ENCODE measurements at places on chromosomes 5 and 9.

- DNase-seq, result no peak
Measured at GRCh38 chr9:20835377-20836286, 151.6 kb downstream of the FOCAD start.

DNA sequence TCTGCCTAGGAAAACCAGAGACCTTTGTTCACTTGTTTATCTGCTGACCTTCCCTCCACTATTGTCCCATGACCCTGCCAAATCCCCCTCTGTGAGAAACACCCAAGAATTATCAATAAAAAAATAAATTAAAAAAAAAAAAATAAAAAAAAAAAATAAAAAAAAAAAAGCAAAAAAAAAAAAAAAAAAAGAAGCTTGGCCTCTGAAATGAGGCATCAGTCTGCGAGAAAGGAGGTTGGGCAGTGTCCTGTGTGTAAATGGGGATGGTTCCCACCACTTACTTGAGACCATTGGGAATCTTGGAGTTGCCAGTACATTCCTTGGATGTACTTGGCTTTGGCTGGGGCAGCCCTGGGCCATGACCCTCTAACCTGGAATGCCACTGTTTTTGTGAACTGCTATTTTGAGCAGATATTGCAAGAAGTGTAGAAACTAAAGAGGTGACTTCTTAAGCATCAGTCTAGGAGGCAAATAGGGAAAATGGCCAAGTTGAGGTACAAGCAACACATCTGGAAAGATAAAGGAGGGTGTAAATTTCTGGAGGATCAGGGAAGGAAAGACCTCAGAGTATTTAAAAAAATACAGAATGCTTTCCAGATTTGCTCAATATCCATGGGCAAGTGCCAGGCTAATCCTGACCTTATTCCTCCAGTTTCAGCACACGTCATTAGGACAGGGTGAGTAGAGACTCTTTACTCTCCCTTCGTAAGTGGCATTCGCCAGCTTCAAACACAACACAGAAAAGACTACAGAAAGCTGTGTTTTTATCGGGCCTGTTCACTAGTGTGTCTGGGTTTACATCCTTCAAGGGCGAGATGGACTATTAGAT is 58.1 kb downstream of the HSPA4 start:
- DNase-seq, result no peak

DNA sequence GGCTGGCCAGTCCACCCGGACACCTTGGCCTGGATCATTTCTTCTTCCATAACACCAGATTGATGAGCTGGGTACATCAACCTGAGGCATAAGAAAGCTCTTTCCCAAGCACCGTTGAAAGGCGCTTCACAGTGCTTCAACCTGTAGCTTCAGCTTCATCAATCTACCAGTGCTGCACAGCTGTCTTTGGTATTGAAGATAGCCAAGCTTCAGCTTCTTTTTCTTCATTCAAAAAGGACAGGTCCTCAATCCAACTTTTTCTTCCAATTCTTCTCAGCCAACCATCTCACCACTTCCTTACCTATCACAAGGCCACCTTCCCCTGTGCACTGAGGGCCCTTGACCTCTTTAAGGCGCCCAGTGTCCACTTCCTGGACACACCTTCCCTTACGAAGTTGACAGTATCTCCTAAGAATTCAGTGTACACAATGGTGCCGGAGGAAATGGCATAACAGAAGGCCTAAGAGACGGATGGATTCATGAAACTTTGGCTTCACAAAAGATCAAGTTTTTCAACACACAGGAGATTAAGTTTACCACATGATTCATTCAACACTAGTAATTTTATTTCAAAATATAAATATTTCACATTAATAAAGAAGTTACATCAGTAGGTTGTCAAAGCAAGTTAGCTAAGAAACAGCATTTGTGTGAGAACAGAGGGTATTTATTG is 1.4 kb upstream of the CTNNAL1 start:
- DNase-seq, result no peak

DNA sequence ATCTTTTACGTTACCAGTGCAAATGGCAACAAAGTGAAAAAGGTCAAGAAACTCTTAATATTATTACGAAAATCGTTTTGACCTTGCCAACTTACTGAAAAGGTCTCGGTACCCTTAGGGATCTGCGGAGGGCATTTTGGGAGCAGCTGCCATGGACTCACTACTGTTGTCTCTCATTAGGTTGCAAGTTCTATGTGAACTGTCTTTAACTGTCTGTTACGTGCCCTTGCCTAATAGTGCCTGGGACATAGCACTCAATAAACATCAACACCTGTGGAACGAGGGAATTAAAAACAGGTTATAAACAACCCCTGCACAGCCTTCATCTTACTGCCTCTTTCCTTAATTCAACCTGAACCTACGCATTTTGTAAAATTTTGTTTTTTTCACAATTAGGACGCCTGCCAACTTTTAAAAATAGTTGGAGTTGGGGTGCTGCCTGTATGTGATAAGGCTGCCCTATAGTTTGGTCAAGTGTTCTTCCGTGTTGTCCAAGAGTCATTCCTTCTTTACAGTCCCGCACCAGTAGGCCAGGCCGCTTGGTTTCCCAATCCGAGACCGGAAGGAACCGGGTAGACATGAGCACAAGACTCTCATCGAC is 527 bp upstream of the SREK1 start:
- DNase-seq, result no peak

- no peak for DNase-seq
Measured at GRCh38 chr9:34501889-34502425, 20.8 kb downstream of the ENHO start.

DNA sequence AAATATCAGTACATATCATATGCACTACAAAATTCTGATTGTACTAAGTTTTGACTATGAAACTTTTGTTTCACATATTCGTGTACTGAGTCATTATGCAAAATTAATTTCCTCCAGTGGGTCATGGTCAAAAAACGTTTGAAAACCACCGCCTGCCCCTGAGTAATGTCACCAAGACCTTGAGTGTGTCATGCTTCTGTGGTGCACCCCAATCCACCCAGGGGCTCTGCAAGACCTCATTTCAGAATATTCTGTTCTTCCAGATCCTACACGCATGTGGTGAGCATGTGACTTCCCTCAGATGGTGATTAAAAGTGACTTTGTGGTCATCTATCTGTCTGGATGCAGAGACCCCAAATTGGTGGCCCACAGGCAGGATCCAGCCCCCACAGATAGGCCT is 31.0 kb downstream of the ABLIM3 start:
- no peak for DNase-seq

DNA sequence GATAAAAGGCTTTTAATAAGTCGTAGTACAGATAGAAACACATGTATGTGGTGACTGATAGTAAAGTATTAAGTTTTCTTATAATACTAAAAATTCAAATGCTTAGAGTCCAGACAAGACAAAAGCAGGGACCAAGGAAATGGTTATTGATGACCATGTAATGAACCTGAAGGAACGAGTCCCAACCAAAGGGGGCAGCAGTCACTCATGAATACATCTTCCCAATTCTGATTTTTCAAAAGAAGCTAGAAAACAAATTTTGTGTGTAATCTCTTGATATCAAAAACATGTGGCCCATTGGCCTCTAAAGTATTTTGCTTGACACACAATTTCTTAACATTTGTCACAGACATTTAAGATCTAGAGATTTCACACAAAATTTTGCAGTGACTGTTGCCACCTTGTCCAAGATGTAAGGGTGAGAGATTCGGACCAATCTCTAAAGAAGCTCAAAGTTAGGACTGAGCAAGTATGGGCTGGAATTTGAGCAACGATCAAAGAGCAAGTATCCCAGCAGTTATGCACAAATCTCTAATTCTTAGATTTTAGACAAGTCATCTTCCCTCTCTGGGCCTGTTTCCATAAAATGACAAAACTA is 66.8 kb downstream of the ARL15 start:
- no peak for DNase-seq

GRCh38 chr5:75869891-75870290 is 152.7 kb upstream of the POC5 start:
- DNase-seq, result no peak

GRCh38 chr5:39578887-39579497 is 154.2 kb upstream of the DAB2 start:
- no peak for DNase-seq

DNA sequence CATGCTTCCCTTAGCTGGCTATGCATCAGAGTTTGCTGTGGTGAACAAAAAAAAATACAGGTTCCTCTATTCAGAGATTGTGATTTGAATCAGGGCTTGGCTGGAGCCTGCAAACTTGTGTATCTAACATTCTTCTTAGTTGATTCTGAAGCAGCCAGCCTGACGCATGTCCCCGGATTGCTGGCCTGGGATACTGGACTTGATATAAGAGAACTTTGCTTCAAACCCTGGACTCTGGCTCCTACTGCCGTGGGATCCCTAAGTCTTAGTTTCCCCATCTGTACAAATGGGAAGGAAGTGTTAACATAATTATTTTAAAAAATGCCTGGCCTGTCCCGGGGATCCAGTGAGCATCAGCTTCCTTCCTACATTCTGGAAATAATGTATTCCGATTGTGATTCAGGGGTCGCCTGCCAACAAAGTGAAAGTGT is 292.8 kb downstream of the ARHGEF28 start:
- DNase-seq, result no peak

DNA sequence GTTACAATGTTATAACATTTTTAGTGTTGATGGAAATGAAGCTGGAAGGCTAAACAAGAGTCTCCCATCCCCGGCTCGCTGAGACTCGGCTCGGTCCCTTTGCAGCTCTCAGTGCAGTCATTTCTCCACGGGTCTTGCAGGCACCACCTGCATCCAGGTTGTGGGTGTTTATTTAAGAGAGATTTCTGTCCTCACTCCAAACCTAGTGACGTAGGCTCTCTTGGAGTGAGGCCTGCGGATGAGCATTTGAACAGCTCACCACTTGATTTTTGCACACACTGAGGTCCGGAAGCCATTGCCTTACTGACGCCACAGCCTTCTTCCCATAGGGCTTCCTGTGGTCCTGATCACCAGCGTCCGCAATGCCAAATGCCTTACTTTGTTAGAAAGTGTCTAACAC is 197.7 kb upstream of the OTULINL start:
- no peak for DNase-seq

DNA sequence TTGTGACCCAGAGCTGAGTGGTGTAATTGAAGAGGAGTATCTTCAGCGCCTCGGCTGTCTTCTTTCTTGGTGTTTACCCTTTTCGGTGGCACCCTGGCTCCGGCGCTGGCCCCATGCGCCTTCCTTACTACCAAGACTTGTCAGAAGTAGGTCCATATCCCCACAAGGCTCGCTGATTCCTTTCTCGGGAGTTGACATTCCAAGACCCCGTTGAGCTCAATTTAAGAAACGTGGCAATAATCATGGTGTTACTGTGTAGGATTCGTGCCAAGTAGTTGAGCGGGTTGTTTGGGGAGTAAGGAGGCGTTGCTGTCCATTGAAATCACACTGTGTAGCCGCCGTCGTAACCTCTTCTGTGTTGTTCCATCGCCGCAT is 795 bp downstream of the NDUFAF2 start:
- DNase-seq, result no peak

DNA sequence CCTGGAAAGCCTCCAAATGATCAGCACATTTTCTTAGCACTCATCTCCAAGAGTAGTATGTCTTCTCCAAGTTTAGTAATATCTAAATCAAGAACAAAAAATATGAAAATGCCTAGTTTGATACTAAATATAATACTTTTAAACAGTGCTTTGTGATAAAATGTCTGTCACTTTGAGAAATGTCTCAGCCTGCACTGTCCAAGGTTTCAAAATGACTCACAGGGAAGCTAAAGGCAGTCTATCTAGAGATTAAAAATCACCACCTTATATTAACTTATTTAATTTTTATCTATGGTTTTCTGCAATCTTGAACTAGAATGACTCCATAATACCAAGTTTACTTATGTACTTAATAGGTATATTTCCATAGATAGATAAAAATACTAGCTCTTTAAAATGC is 633.0 kb upstream of the C9orf72 start:
- DNase-seq, result no peak

DNA sequence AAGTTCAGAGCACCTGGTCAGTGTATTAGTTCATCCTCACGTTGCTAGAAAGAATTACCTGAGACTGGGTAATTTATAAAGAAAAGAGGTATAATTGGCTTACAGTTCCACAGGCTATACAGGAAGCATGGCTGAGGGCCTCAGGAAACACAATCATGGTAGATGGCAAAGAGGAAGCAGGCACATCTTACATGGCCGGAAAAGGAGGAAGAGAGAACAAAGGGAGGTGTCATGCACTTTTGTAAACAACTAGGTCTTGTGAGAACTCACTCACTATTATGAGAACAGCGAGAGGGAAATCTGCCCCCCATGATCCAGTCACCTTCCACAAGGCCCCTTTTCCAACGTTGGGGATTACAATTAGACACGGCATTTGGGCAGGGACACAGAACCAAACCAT is 28.8 kb upstream of the CAVIN4 start:
- no peak for DNase-seq

DNA sequence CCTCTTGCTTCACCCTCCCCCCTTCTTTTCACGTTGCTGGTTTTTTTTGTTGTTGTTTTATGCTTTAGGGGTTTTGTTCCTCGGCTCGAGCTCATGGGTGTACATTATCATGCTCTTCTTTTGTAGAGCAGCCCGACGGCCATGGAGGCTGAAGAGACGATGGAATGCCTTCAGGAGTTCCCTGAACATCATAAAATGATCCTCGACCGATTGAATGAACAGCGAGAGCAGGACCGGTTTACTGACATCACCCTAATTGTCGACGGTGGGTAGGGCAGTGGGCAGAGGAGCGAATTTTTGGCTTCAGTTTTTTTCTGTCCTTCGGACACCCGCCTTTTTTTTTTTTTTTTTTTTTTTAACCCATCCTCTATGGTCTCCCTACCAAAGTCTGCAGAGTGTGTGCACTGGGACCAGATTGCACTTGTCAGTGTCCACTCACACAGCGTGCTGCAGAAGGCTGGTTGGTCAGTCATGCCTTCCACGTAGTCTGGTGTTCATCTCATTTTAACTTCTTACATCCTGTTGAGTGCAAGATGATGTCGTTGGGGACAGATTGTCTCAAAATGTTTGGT is 1.3 kb downstream of the ZNF131 start:
- DNase-seq, result no peak

GRCh38 chr5:52789851-52790250 is 2.1 kb downstream of the ITGA1 start:
- DNase-seq, result no peak

- no peak for DNase-seq
Measured at GRCh38 chr5:178490935-178491652, 99.1 kb downstream of the COL23A1 start.

DNA sequence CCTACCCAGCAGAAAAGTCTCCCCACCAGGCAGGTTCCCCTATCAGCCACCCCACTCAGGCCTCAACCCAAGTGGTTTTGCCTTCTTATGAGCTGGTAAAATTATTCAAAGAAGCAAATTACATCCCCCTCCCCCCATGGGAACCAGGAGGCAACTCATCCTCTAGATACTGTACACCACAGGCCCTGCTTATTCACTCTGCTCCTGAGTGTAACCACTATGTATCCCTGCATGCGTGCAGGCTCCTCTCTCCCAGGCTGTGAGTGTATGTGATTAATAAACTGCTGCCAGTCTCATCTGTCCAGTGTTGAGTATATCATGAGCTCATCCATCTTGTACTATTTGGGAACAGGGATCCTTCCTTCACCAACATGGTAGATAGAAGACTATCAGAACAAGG is 8.6 kb downstream of the KCTD16 start:
- DNase-seq, result no peak

DNA sequence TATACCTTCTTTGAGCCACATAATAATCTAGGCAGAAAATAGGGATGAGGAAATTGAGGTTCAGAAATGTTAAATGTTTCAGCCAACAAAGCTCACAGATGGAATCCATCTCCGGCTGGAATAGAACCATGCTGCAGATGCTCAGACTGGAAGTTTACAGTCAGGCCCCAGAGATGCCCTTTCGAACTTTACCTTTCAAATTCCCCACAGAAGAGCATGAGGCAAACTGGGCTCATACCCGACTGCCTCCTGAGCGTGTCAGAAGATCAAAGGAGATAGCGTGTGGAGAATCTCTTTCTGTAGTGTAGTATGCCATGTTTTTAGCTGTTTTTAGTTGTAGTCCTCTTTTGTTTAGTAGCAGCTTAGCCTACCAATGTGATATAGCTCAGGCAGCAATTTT is 72.0 kb upstream of the DAP start:
- no peak for DNase-seq

Data from CD4-positive, alpha-beta T cell treated with Interleukin-15 for 1 hour (primary cell).